Activated CD8-positive, alpha-beta memory T cell treated with anti-CD3 and anti-CD28 coated beads, Interleukin-2, amount 50 U/mL, for 4 hours (primary cell): ENCODE measurements at places on chromosomes 3 and 15.

GRCh38 chr3:31688984-31689383 is 156.3 kb downstream of the STT3B start:
- no peak for DNase-seq

DNA sequence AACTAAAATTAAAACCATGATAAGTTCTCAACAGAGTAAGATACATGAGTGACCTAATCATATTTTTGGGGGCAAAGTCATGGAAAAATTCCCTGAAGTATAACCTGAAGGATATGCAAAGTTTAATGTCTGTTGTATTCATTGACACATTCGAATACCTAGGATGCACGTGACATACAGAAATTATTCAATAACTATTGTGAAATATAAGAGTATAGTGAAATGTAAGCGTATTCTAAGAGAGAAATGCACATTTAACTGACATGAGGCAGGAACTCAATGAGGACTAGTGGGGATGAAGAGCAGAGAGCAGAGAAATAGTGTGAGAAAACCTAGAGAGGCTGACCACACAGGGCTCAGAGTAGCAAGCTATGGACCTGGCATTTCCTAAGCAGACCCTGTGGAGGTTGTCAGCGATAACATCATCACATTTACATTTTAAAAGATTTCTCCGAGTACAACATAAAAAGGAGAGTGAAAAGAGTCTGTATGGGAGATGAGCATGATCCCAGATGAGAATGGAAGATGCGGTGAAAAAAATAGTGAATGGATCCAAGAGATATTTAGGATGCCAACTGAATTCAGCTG is 588.8 kb downstream of the MAGI1 start:
- no peak for DNase-seq

DNA sequence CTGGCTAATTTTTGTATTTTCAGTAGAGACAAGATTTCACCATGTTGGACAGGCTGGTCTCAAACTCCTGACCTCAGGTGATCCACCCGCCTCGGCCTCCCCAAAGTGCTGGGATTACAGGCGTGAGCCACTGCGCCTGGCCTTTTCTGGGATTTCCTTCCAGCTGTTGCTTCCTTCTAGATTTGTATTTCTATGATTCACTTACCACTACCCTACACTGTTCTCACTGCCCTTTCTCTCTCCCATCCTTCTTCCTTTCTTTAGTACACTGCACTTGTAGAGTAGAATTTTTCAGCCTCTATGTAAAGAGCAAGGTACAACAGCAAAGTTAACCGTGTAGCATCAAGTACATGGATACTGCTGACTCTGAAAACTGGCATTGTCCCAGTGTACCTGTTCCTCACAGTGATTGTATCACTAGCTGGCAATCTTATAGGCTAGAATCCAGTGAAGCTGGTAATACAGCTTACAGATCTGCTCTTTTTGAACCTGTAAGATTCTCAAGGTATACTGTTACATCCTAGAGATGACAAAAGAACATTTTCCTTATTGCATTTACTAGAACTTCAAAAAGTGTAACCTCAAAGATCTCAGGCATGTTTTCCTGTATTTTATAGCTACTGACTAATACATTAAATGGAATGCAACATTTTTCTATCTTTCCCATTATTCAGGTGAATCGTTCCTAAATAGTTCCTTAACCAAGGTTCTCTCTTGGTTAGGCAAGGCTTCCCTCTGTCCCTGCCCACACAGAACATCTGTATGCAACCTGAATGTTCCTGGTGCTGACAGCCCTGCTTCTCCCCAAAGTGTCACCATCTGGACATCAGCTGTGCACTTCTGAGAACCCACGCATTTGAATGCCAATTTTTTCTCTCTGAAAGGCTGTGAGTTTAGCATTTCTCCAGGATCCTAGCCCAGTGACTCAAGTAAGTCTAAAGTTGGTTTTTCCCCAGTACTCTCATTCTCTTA is 74.1 kb upstream of the RAP2B start:
- DNase-seq, result no peak

DNA sequence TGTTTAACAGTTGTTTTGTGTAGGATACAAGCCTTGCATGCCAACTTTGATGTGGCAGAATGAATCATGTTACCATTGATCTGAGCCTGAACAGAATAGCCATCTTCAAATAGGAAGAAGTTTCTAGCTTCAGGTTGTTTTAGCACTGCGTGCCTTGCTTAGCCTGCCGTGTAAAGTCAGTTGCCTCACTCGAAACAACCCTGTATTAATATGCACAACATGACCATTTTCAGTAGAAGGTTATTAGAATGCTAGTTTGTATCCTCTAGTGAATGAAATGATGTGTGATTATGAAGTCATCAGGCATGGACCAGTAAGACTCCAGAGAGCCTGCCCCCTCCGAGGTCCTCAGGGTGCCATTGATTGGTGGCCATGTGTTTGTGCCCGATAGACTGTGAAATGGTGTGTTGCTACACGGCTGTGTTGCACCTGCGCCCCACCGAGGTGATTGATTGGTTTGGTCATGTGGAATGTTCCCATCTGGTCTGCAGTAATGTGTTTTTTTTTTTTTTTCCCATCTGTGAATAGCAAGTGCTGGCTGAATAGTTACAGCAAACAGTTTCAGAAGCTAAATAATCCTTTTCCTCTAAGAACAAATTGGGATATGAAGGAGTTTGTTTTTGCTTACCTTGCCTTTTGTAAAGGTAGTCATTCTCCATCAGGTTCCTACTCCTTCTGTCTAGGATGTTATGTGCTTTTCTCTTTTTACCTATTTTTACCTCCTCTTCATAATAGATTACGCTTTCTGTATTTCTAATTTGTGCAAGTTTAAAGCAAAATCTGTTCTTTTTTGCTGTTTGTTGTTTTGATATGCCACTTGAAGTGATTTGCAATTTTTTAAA is 214.9 kb downstream of the TCF12 start:
- no peak for DNase-seq

- DNase-seq, result no peak
Observed at GRCh38 chr3:108098003-108098370, 7.2 kb upstream of the CD47 start.

GRCh38 chr3:108488631-108489030 is 21.8 kb downstream of the MYH15 start:
- no peak for DNase-seq

- DNase-seq, result peak; percentile 43
Observed at GRCh38 chr15:50353975-50354837, 792 bp downstream of the GABPB1 start.

- no peak for DNase-seq
Observed at GRCh38 chr3:13557417-13557816, 8.5 kb downstream of the FBLN2 start.

DNA sequence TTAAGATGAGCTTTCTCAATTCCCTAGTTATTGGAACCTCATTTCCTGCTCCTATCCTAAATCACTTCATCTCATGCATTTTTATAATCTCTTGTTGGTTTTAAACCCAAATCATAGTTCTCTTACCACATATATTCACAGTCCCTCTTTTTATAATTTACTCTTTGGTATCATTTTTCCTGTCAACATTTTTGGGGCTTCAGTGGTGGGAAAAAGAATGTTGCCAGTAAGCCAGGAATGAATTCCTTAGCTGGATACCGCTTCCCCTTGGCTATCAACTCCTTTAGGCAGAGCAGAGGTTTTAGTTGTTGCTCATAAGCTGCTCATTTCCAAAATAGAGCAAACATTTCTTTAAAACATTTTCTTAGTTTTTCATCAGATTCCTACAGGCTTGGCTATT is 112.3 kb downstream of the GALK2 start:
- no peak for DNase-seq

GRCh38 chr3:100029689-100030088 is 84.6 kb downstream of the FILIP1L start:
- DNase-seq, result no peak

DNA sequence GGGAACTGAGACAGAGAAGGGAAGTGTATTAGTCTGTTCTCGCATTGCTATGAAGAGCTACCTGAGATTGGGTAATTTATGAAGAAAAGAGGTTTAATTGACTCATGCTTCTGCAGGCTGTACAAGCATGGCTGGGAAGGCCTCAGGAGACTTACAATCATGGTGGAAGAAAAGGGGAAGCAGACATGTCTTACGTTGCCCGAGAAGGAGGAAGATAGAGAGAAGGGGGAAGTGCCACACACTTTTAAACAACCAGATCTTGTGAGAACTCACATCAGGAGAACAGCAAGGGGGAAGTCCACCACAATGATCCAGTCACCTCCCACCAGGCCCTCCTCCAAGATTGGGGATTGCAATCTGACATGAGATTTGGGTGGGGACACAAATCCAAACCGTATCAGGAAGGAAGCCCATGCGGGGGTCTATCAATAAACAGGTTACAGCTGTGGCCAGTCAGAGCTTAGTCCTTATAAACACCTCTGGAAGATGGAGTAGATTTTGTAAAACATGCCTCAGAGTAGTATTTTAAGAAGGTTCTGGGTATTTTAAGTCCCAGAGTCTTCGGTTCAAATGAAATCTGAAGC is 153.9 kb downstream of the GHSR start:
- no peak for DNase-seq

- no peak for DNase-seq
Observed at GRCh38 chr15:79190093-79190492, 92.4 kb upstream of the ANKRD34C start.

GRCh38 chr3:174620138-174620537 is 239.0 kb upstream of the NAALADL2 start:
- DNase-seq, result no peak

GRCh38 chr3:184672335-184672734 is 39.5 kb downstream of the MAGEF1 start:
- DNase-seq, result no peak

DNA sequence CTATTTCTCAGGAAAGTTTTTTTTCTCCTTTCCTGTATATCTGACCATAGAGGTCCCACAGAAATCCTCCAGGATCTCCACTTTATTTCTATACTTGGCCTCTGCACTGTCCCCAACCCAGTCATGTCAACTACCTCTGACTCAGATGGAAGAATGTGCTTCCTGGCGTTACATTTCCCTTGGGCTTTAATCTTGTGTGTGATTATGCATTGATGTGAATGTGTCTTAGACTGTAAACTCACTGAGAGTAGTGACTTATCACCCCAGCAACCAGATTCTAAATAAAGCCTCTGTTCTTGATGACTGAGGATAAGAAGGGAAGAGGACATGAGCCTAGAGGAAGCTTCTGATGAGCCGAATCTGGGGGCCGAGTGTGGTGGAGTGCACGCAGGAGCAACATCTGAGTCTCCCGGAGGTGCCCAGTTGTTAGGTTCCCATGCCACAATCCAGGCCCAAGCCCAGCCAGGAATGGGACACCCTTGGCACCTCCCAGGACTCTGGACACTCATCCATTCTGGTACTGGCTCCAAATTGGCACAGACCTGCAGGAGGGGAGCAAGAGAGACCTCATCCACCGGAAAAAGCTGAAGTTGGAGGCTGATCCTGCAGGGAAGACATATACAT is 32.1 kb upstream of the HEG1 start:
- no peak for DNase-seq

GRCh38 chr3:157067114-157067513 is 92.8 kb downstream of the CCNL1 start:
- DNase-seq, result no peak

- no peak for DNase-seq
Observed at GRCh38 chr3:71821116-71821515, 36.2 kb upstream of the PROK2 start.

DNA sequence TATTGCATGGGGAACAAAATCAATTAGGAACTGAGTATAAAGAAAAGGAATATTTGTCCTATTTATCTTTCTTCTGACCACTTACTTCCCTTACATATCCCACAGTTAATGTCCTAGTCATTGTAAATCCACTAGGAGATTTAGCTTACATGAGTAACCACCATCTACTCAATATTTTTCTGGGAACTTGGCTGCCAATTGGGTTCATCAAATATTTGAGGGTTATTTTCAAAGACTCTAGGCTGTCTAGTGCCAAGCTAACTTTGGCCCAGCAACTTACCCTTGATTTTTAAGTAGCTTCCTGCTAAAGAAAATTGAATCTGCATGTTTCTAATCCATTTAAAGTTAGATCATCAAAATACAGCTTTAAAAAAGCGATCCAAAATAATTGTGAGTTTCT is 362.5 kb upstream of the EPHA3 start:
- DNase-seq, result no peak

DNA sequence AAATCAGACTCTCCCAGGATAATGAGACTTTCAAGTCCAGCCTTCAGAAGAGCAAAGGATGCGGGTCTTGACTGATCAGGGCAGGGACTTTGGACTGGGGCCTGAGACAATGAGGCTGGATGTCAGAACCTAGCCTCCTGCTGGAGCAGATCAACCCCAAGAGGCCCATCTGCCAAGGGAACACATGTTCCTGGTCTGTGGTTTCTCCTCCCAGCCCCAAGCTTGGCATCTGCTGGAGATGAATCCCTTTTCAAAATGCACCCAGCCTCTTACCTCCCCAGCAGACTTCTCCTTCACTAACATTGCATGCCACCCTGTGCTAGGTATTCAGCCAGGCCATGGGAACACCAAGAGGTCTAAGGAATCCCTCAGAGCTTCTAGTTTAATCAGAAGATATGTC is 43.7 kb upstream of the MFGE8 start:
- DNase-seq, result no peak

DNA sequence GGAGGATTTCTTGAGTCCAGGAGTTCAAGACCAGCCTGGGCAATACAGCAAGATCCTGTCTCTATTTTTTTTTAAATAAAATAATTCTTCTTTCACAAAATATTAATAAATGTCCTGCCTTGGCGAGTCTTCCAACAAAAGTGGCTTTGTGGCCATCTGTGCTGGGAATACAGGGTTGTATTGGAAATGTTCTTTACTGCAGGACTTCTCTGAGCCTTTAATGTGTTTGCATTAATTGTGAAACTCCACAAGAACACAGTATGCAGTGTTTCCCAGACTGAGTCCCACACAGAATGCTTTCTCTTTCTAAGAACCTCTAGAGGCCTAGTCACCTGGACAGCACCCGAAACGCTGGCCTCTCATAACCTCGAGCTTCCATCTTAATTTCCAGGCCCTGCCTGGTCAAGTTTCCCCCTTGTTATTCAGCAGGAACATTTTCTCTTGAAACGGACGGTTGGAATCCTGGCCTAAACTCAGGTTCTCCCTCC is 85.4 kb upstream of the ARRDC4 start:
- no peak for DNase-seq

GRCh38 chr15:33985751-33986150 is 17.5 kb downstream of the CHRM5 start:
- DNase-seq, result no peak

- DNase-seq, result peak; percentile 75
Observed at GRCh38 chr3:40584625-40585189, 59.9 kb downstream of the ZNF621 start.

- no peak for DNase-seq
Observed at GRCh38 chr15:42405863-42406482, 46.7 kb downstream of the CAPN3 start.

DNA sequence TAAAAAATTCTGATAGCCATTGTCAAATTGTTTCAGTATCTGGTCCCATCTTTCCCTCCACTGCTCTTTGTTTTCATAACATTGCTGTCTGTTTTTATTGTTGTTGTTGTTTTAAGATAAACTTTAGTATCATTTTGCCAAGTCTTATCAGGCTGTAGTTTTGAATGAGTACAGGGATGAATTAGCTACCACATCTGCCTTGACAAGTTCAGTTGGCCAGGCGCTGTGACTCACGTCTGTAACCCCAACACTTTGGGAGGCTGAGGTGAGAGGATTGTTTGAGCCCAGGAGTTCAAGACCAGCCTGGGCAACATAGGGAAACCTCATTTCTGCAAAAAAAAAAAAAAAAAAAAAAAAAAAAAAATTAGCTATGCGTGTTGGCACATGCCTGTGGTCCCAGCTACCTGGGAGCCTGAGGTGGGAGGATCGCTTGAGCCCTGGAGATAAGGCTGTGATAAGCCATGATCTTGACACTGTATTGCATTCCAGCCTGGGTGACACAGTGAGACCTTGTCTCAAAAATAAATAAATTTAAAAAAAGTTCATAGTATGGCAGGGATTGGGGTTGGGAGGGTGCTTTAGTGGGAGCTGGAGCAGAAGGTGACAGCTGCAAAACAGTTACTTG is 8.3 kb upstream of the ANKDD1A start:
- no peak for DNase-seq
